ENCODE measurements at places on chromosomes 12 and 14. TPM values are rescaled to one million over a fixed set of nuclear protein-coding genes. Genes with fewer than 3 reads are reported as not detected.

Gene BCL11B
- total RNA-seq = 0.11 TPM

Gene AMN1
- 7.4 TPM for total RNA-seq

Gene KRT2
- total RNA-seq = not detected

Gene ALDH1L2
- total RNA-seq = 18.5 TPM

Gene RNF212B
- not detected for total RNA-seq

Gene NOVA1
- 1.8 TPM for total RNA-seq

Gene PTCSC3
- total RNA-seq = not detected

Gene PELI2
- total RNA-seq = 3.9 TPM

Gene BCL7A
- 4.3 TPM for total RNA-seq

Gene PLEKHG7
- not detected for total RNA-seq

Gene SLC6A15
- total RNA-seq = 38.2 TPM

Gene KCNC2
- not detected for total RNA-seq

Gene SLC17A8
- total RNA-seq = not detected

Gene MSRB3
- total RNA-seq = 6.9 TPM

Gene MYF6
- total RNA-seq = not detected

Gene SSTR1
- not detected for total RNA-seq

Gene TMTC1
- total RNA-seq = 3.2 TPM

Gene DPY19L2
- total RNA-seq = 1.3 TPM
